ENCODE measurements at places on chromosomes 7 and 10.
A peak's percentile ranks its signal among the peaks of the same experiment; 100 is the strongest.

DNA sequence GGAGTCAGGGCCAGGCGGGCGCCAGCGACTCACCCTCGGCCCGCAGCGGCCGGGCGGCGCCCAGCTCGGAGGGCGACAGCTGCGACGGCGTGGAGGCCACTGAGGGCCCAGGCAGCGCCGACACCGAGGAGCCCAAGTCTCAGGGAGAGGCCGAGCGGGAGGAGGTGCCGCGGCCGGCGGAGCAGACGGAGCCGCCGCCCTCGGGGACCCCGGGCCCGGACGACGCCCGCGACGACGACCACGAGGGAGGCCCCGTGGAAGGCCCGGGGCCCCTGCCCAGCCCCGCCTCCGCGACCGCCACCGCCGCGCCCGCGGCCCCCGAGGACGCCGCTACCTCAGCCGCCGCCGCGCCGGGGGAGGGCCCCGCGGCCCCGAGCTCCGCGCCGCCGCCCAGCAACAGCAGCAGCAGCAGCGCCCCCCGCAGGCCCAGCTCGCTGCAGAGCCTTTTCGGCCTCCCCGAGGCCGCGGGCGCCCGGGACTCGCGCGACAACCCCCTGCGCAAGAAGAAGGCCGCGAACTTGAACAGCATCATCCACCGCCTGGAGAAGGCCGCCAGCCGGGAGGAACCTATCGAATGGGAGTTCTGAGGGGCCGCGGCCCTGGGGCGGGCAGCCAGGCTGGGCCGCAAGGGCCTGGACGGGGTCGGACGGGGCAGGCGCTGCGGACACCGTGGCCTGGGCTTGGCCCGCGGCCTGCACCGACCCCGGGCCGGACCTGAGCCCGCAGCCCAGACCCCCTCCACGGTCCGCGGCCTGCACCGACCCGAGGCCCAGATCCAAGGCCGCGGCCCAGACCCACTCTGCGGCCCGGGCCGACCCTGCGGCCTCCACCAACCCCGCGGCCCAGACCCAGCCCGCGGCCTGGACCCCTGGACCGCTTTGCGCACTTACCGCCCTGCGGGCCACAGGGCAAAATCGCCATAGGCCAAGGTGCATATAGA, 37.9 kb upstream of the SH2B2 start:
- peak; percentile 77 for DNase-seq
- H3K36me3 ChIP-seq: peaks cover 10% of the 10 kb centered on the region
- peaks cover 9% of the 10 kb centered on the region for H3K4me1 ChIP-seq
- no peak overlapping the region for H3K4me3 ChIP-seq
- no peak overlapping the region for H3K27ac ChIP-seq

DNA sequence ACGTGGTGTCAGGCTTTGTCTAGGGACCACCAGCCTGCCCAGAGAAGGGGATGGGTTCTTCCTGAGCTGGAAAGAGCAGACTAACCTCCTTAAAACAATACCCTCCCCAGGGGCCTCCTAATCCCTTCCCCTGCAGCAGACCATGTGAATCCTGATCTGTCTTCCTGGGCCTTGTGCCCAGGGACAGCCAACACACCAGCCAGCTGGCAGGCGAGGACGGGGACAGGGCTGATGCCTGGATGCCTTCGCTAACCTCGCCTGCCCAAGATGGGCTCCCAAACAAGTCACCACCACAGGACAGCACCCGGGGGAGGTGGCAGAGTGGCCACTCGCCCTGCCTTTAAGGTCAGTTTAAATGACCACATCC, 17.6 kb downstream of the PODXL start:
- H3K27me3 ChIP-seq: no peaks in the 10 kb centered on the region
- peaks cover 90% of the 10 kb centered on the region for H3K4me1 ChIP-seq
- peak overlapping the region; percentile 95 for H3K27ac ChIP-seq
- no peak for DNase-seq
- peaks cover 52% of the 10 kb centered on the region for H3K36me3 ChIP-seq
- peak overlapping the region; percentile 37 for H3K4me3 ChIP-seq

DNA sequence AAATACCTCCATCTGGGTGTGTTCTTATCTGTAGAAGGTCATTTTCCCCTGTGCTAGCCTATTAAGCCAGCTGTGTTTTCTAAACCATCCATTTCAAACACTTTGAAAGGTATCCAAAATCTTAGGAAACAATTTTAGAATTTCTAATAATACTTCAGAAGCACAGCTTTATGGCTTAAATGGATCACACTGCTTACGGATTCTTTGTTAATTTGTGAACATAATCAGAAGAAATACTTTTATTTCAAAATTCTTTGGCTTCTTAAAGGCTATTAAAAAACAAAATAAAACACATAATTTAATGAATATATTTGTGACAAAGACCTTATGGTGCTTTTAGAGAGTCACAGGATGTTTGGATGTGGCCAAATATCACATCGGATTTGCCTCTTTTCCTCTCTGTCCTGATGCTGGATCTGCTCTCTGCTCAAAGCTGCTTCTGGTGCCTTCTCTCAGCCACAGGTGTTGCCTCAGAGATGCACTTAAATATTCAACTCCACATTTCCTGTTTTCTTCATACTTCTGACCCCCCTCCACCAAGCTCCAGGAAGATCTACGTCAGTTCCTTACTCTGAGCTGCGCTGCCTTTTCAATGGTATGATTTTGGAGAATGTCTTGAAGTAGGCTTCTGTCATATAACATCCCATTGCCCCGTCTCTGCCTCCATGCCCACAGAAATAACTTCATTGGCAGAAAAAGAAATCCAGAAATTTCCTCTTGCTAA, 230.6 kb downstream of the MLLT10 start:
- no peak for DNase-seq
- H3K36me3 ChIP-seq: no peaks in the 10 kb centered on the region
- no peak overlapping the region for H3K4me3 ChIP-seq
- H3K27ac ChIP-seq: peak overlapping the region; percentile 69

- H3K4me1 ChIP-seq: peaks cover 7% of the 10 kb centered on the region
- no peaks in the 10 kb centered on the region for H3K27me3 ChIP-seq
- no peak for DNase-seq
- peaks cover 4% of the 10 kb centered on the region for H3K36me3 ChIP-seq
- H3K27ac ChIP-seq: no peak overlapping the region
- H3K4me3 ChIP-seq: no peak overlapping the region
Measured at GRCh38 chr7:4850262-4850795, 11.5 kb downstream of the PAPOLB start.

DNA sequence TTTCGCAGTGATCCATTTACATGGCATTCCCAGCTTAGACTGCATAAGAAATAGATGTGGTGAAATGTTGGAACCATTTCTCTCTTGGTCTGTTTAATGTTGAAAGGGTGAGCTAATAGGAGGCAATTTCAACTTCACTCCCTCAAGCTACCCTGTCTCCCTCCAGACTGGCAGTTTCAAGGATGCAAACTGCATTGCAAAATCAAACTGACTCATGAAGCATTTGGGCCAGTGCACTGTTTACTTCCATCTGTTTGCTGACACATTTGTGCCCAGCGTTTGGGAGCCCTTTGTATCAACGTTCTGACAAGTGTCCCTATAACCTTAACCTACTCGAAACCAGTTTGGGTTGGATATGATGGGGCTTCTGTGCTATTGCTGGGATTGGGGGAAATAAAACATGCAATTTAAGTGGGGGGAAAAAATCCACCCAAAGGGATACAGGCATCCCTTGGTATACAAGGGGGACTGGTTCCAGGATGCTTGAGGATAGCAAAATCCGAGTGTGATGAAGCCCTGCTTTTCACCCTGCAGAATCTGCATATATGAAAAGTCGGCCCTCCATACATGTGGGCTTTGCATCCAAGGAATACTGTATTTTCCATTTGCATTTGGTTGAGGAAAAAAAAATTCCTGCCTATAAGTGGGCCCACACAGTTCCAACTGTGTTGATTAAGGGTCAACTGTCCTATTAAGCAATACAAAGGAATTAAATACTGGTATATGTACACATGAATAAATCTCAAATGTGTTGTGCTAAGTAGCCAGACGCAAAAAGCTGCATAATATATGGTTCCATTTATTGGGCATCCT, 15.6 kb downstream of the RHEB start:
- no peaks in the 10 kb centered on the region for H3K27me3 ChIP-seq
- peaks cover 89% of the 10 kb centered on the region for H3K4me1 ChIP-seq
- H3K36me3 ChIP-seq: no peaks in the 10 kb centered on the region
- peak overlapping the region; percentile 21 for H3K27ac ChIP-seq
- no peak for DNase-seq

DNA sequence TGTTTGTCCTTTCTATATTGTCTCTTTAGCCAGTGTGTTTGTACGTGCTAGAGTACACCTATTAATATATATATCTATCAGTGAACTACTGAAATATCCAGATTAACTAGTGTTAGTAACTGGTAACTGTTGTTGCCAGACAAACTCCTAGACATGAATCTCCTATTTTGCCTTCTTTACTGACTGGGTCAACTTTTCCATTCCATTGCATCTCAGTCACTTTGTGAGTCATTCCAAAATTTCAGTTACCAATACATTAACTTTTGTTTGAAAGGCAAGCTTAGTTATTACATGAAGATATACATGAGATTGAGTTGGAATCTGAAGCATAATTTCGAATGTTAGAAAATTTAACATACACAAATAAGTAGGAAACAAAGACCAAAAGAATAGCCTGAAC, 51.4 kb downstream of the BTAF1 start:
- no peak overlapping the region for H3K4me3 ChIP-seq
- no peak overlapping the region for H3K27ac ChIP-seq
- H3K4me1 ChIP-seq: peaks cover 7% of the 10 kb centered on the region

GRCh38 chr10:77832238-77832637, 94.3 kb downstream of the DLG5 start:
- H3K27me3 ChIP-seq: no peaks in the 10 kb centered on the region
- H3K27ac ChIP-seq: no peak overlapping the region
- no peak for DNase-seq
- H3K36me3 ChIP-seq: peaks cover 53% of the 10 kb centered on the region

All from WTC11 (cell line).